ENCODE measurements at places on chromosomes 1 and 21. TPM values are rescaled to one million over a fixed set of nuclear protein-coding genes. Genes with fewer than 3 reads are reported as not detected.

GRCh38 chr1:43839056-43839455, 94.5 kb upstream of the ARTN start:
- no peak for DNase-seq

DNA sequence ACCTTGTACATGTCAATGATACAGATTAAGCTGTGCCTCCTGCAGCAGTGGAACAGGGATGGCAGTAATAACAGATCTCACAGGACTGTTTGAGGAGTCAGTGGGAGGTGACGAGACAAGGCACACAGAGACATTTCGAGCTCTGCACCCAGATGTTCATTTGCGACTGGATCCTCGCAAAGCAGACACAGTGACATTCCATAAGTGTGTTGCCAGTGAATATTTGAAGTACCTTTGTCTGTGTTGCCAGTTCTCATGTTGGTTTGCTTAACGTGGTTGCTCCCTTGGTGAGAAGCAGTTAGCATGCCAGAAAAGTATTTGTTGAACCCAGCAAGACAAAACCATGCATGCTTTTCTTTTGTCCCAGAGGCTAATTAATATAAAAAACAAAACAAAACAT, 67.0 kb downstream of the NID1 start:
- no peak for DNase-seq

DNA sequence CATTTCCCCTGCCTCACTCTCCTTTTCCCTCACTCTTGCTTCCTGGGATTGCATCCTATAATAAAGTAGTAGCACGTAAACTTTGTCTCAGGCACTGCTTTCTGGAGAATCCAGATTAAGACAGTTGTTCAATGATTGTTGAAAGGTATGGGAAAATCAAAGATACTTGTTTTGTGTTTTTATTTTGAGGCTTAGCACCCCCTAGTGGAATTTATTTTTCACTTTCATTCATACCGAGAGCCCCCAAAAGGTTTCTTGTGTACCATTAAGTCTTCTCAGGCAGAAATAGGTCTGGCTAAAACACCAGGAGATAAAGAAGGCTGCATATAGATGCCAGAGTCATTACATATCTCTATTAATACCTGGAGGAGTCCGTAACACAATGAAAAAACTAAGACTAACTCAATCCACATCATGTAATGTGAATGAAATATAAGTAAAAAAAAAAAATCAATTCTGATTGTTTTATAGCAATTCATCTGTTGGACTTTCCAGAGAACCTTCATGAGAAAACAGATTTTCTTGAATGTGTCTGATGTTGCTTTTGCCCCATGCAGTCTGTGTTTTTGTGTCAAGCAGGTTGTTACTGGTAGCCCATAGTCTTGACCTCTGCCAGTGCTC, 103.5 kb downstream of the RPE65 start:
- no peak for DNase-seq

DNA sequence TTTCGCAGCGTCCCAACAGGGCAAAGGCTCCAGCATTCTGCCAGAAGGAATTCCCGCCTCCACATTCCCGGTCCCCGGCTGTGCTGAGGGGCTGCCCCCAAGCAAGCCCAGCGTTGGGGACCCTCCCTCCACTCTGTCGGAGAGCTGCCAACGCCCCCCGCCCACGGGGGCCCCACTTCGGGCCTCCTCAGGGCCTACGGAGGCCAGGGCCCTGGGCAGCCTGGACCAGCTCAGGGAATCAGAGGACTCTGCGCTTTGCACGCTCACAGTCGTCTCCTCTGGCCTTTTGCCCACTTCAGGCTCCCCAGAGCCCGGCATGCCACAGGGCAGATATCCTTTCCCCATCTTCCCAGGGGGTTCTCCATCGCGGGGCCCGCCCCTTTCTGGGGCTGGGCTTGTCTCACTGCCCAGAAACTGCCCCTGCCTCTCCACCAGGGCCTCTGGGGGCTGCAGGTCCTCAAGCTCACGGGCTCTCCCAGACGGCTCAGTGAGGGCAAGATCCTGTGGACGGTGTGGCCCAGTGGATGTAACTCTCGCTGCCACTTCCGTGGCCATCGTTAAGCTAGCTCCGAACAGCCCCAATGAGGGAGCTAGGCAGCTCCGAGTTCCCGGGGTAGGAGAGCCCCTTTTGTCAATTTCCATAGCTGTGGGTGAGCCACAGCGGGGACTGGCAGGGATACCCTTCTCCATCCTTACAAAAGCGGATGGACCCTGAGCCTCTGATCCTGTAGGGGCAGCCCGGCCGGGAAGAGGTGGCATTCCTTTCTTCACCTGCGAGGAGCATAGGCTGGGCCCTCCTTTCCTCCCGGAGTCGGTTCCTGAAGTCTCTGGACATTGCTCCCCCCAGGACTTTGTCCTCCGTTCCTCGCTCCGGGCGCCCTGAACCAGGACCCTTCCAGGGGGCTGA, 2.8 kb downstream of the ITPKB start:
- no peak for DNase-seq

DNA sequence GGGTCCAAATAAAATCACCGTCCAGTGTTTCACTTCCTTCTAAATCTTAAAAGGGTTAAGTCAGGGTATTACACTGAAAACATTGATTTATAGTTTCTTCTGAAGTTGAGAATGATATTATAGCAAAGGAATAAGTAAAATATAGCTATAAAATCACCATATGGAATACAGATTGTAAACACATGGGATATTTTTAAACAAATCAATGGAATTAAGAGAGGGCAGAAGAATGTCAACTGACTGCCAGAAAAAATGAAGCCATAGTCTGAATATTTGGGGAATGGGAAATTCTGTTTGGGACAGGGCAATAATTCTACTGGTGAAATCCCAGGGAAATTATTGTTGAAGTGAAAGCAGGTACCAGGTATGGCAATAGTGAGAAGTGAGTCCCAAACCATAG, 664.6 kb downstream of the NCAM2 start:
- DNase-seq, result no peak

DNA sequence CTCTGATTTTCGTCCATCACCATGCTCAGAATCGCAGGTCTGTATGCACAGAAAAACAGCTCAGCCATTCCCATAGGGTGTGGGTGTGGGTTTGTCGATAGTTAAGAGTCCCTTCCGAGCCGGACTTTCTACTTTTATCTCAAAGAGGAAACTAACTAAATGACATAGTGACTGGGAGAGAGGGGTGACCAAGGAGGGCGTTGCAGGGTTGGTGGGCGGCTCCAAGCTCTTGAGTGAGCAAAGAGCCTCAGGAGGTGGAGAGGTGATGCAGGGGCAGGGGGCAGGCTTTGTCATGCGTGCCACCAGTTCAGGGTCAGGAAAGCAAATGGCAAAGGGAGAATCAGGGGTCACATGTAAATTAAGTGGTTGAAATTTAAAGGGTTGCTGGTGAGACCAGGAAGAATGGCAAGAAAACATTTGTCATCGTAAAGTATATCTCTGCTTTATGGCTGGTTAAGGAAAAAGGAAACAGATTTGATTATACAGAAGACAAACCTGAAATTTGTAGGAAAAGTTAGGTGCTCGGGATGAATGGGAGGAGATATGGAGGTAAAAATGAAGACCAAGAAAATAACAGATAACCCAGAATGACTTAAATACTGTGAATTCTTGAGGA, 249.0 kb downstream of the SETD4 start:
- no peak for DNase-seq

- no peak for DNase-seq
Observed at GRCh38 chr1:193625255-193625654, 438.8 kb upstream of the B3GALT2 start.

DNA sequence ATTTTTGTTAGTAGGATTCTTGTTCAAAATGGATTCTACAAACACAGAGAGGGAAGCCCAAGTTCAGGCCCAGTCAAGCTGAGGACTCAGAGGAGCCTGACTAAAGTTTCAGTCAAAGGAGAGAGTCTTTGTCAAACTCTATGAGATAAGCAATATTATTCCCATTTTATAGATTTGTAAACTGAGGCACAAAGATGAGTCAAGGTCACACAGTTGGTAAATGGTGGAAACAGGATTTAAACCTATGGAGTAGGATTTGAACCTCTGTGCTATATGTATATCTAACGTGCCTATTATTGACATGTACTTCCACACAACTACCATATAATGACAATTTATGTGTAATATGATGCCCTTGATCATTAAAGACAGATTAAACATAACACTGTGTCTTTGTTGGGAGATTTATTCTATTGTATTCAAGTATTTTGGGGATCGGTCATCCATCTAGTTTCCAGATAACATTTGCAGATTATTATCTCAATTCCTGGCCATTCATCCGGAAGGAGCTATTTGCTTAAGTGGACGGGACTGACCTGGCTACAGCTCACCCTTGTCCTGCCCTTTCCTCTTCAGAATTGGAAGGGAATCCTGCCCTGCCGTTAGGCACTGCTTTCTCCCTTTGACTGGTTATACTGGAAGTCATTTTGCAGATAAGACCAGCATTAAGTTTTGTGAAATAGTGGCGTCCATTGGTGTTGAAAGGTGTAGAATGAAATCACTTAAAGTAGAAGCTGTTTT, 86.1 kb upstream of the LMO4 start:
- DNase-seq, result no peak

DNA sequence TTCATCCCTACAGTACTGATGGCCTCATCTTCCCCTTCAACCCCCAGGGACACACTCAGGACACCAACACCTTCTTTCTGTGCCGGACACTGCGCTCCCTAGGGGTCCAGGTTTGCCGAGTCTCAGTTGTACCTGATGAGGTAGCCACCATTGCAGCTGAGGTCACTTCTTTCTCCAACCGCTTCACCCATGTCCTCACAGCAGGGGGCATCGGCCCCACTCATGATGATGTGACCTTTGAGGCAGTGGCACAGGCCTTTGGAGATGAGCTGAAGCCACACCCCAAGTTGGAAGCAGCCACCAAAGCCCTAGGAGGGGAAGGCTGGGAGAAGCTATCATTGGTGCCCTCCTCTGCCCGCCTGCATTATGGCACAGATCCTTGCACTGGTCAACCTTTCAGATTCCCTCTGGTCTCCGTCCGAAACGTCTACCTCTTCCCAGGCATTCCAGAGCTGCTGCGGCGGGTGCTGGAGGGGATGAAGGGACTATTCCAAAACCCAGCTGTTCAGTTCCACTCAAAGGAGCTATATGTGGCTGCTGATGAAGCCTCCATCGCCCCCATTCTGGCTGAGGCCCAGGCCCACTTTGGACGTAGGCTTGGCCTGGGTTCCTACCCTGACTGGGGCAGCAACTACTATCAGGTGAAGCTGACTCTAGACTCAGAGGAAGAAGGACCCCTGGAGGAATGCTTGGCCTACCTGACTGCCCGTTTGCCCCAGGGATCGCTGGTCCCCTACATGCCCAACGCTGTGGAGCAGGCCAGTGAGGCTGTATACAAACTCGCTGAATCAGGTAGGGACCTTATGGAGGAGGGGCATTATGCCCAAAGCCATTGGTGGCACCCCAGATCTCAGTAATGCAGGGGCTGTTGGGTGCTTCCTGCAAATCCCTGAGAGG, 5.1 kb upstream of the LENEP start:
- no peak for DNase-seq

- DNase-seq, result peak; percentile 69
Observed at GRCh38 chr1:235075048-235075776, 53.4 kb downstream of the TOMM20 start.

- DNase-seq, result peak; percentile 68
Observed at GRCh38 chr1:205523891-205524793, 19.7 kb downstream of the CDK18 start.

- DNase-seq, result no peak
Observed at GRCh38 chr1:16398371-16398953, 31.4 kb downstream of the SZRD1 start.

- DNase-seq, result no peak
Observed at GRCh38 chr1:70812442-70813109, 235.0 kb downstream of the PTGER3 start.

DNA sequence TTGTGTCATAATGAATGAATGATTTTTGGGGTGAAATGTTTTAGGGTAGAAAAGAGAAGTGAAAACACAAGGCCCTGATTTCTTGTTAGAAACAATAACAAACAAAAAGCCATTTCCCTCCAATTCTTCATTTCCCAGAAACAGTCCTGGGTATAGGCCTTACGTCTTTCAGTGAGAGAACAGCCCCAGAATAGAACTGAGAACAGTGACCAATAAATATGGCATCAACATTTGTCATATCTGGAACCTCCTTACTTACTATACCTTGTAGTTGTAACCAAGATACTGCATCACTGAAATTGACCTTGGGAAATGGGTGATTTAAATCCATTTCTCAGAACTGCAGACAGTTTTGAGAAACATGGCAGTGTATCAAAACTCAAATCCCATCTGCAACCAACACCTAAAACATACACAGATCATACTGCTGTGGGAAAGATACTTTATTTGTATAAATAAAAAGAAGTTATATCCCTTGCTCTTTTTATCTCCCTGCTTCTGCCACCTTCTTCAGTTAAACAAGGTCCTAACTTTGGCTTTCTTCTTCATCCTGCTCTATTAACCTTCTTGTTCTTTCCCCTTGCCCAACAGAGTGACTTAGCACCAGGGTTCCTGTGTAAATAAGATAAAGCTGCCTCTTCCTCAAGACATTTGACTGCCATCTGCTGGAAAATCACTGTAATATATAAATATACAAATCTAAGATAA, 19.5 kb downstream of the XKR8 start:
- no peak for DNase-seq

DNA sequence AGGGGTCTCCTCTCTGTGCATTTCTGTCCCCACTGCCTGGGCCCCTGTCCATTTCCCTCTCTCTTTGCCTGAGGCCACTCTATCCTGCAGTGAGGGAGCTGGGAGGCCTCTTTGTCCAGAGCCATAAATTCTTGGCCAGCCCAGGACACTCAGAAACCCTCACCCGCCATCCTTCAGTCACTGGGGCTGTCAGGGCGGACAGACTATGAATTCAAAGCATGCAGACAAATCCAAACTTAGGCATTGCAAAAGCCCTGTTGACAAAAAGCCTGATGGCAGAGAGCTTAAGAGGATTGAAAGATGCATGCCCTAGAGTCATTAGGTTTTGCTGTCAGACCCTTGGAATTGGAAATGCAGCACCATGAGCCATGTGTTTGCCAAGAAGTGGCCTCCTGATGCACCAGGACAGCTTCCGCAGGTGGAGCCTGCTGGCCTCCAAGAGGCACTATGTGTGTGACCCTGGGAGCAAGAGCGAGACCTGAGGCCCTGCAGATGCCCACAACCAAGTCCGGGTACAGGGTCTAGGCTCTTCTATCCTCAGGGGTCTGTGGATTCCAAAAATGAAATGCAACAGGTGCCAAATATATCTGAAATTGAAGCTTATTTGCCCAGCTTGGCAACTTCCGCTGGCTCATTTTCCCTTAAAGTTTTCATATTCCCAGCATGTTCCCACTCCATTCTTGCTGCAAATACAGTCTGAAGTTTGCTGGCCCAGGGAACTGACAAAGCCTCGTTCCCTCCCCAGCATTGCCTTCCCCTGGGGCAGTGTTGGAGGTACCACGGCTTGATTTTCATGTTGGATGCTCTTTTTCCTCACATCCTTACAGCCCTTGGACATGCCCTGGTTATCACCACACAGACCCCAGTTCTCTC, 177.9 kb downstream of the PGBD5 start:
- no peak for DNase-seq

C1QB gene
- total RNA-seq, result 908 TPM

KRTAP6-3 gene
- total RNA-seq, result not detected

TRPM2 gene
- 3.9 TPM for total RNA-seq

KMO gene
- 1.9 TPM for total RNA-seq

Measured in omental fat pad (tissue), 4 donors.